RPMI7951 (cell line): ENCODE measurements at places on chromosomes 11 and 22. TPM values are rescaled to one million over a fixed set of nuclear protein-coding genes. Genes with fewer than 3 reads are reported as not detected.

- no peak for DNase-seq
Observed at GRCh38 chr11:3969613-3970012, 114.1 kb downstream of the STIM1 start.

GRCh38 chr11:33478111-33478573 lies 221.0 kb downstream of the HIPK3 start:
- DNase-seq: no peak

DNA sequence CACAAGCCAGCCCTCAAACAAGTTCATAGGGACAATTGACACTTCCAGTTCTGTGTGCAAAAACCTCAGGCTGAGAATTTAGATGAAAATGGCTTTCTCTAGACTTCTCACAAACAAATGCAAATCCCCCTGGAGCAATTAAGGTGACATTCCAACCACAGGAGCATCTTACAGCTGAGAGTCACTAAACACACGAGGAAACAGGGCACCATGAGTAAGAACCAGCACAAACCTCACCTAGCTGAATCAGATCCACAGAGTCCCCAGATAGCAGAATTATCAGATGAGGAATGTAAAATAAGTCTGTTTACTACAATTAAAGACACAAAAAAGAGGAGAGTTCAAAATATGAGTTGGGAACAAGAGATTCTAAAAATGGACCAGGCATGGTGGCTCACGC lies 51.5 kb downstream of the RTL6 start:
- DNase-seq: peak; percentile 6

GRCh38 chr11:73883856-73884255 lies 7.1 kb downstream of the PAAF1 start:
- no peak for DNase-seq

DNA sequence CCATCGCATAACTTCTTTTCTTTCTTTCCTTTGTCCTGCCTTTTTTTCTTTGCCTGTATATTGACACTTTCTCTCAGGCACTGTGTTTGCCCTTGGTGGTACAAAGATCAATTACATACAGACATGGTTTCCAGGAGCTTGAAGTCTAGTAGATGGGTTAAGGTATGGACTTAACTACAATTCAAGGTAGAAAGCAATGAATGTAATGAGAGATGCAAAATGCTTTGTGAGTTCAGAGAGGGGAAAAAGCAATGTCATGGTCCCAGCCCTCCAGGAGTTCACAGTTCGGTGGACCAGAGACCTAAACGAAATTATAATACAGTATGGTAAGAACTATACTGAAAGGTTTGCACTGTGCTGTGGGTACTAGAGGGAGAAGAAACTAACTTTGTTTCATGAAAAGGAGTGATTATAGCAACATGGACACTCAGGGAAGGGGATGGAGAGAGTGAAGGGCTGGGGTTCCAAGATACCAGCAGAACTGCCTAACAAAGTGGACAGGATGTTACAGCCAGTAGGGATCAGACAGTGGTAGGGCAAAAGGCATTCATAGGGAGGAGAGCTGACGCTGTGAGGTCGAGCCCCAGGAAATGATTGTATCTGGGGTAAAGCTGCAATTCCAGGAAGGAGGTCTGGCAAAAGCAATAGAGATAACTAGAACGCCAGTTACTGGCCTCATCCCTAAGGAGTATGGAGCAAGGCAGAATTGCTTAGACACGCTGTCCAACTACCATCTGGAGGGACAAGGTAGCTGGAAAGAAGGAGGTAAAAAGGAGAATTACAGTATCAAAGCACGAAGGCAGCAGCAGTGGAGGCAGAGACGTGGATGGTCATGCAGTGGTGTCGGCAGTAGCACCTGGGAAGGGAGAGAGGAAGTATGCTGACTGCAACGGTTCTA lies 158.3 kb upstream of the MTMR2 start:
- DNase-seq: no peak

GRCh38 chr11:86050196-86050709 lies 18.6 kb downstream of the PICALM start:
- no peak for DNase-seq

DNA sequence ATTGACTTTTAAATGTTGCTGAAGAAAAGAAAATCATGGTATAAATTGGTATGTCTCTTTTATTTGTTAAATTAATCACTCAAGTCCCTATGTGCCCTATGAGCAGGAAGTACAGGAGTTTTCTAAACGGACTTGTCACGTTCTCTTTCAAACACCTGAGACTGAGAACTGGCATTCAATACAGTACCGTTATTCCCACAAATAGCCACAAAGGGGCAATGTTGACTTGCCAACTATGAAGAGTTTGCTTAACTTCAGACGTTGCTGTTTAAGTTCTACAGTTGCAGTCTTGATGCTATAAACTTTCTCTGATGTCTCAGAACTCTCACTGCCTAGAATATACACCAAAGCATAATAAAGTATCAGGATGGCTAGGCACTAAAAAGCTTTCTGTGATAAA lies 7.6 kb downstream of the OR56A1 start:
- DNase-seq: peak; percentile 27

DNA sequence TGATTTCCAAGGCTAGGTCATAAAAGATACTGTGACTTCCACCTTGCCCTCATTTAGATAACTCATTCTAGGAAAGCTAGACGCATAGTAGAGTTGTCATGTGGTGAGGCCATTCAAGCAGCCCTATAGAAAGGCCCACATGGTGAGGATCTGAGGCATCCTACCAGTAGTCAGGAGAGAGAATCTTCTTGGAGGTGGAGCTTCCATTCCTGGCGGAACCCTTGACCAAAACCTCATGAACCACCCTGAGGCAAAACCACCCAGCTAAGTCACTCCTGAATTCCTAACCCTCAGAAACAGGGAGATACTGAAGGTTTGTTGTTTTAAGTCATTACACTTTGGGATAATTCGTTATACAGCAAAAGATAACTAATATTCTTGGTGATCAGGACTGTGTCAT lies 2.9 kb upstream of the HDHD5 start:
- DNase-seq: peak; percentile 71

DNA sequence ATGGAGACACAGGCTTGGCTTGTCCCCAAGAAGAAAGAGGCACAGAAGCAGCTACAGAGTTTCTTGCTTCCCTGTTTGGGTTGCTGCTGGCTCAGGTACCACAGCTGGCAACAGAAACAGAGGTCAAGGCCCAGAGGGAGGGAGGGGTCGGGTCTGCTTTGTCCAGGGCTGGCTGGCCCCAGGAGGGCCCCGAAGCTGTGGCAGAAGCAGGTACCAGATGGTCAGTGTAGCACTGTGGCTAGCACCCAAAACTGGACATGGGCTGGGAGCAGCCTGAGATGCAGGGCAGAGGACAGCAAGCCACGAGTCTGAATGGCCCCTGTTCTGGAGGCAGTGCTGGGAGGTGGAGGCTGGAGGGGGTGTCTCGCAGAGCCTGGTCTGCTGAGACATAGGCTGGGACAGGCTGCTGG lies 52.3 kb upstream of the CCDC188 start:
- DNase-seq: no peak

GRCh38 chr11:28849053-28849452 lies 740.9 kb downstream of the METTL15 start:
- DNase-seq: no peak

DNA sequence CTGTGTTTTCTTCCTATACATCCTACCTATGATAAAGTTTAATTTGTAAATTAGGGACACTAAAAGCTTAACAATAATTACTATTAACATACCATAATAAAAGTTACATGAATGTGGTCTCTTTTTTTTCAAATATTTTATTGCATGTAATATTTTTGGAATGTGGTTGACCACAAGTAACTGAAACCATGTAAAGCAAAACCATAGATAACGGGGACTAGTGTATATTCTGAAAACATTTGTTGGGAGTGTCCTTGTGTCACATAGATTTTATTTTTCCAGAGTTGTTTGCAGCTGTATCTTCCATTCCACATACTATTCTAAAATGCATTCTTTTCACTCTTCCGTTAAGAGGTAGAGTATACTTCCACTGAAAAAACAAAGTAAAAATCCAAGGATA lies 200.4 kb downstream of the KIF18A start:
- no peak for DNase-seq

DNA sequence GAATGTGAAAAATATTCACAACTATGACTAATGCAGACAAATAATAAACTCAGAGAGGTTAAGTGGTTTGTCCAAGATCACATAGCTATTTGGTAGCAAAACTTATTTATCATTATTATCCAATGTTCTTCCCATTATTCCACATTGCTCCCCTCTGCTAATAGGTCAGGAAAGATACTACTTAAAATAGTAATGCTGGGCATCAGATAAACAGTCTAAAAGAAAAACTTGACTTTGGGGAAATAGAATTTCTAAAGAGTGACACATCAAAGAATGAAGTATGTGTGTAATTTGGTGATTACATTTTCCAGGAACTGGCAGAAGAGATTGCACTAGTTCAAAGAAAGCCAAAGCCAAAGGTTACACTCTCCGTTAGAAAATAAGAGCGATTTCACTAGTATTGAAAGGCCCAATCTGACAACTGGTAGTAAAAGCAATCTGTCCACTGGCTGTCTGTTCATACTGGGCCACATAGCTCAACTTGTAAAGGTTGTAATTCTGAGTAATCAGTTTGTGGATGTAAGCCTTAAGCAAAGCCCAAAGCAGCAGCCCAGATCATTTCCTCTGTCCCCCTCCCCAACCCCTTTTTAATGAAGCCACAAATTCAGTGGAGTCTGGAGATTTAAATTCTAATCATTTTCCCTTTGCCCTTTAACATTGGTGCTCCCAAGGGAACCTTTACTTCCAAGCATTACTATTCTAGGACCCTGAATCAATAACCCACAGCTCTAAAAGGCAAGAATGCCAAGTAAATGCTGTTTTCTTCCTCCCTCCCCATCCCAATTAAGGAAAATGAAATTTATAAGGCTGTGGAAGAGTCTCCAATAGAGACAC lies 283.5 kb downstream of the TTC28 start:
- peak; percentile 20 for DNase-seq

- DNase-seq: no peak
Observed at GRCh38 chr11:76747915-76748860, 35.0 kb upstream of the TSKU start.

DNA sequence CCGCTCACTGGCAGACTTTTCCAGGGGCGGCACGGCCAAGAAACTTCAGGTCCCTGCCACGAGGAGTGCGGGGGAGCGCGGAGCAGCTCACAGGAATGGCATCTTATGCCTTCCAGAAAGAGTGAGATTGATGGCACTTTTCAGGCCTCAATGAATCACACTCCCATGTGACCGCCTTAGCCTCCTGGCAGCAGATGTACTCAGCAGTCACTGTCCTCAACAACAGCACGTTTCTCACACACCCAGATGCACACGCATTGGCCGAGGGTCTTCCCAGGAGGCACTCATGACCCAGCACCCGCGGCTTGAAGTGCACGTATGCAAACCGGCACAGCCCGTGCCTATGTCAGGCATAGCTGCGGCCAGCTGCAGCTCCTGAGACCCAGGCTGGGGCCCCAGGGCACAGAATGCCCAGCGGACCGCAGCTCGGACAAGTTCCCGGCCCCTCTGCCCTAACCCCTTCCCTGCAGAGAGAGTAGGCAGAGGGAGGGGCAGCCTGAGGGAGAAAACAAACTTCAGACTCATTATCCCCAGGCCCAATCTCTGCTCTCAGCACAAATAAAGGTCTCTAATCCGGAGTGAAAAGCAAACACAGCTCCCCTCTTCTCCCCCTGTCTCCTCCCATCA lies 48.3 kb downstream of the RPUSD4 start:
- peak; percentile 99 for DNase-seq

DNA sequence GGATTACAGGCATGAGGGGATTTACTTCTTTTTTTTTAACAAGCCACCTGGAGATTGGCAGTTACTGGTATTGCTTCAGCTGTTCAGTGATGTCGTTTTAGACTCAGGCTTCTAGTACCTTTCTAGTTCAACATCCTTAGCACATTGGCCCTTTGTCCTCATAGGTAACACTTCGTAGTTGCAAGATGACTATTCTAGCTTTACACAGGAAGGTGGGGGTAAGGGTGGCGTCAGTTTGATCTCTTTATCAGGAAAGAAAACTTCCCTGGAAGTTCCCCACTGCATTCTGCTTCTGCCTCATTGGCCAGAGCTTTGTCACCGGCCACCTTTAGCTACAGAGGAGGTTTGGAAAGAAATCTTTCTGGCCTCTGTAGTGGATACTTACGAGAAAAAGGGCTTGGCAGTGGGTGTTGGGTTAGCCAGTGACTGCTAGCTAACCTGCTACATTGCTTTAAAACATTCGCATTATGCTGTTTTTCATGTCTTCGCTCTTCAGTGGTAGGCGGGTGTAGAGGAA lies 40.7 kb downstream of the SFI1 start:
- no peak for DNase-seq

DNA sequence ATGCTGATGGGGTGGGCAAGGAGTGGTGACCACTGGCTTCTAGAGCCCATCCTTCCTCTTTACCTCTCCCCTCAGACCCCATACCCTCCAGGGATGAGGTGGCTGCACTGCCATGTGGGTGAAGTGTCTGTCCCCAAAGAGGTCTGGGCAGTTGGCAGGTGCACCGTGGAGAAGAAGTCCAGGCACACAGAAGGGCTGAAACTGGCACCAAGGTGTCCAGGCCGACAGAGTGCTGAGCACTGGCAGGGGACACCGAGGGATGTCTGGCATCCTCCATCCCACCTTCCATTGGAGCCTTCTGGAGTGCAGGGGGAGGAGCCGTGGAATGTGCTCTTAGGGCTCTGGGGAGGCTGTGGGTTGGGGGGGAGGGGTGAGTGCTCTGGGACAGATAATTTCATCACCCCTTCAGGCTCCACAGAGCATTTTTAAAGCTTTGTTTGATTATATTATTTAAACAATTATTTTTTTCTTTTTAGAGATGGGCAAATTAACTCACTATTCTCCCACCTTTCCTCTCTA lies 37.9 kb downstream of the PKNOX2 start:
- DNase-seq: no peak

DNA sequence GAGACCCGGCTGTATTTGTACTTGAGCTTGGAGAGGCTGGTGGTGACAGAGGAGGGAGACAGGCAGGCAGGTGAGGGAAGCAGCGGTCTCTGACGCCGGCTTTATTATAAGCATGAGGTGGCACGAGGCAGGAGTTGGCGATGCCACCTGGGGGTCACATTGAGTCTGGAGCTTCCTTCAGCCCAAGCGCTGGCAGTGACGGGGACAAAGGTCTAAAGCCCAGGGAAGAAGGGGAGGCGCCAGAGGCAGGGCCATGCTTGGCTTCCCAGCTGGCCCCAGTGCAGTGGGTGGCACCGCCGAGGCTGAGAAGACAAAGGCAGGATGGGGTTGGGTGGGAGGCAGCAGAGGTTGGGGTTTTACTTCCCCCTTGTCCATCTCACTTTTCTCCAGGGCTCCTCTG lies 4.5 kb downstream of the FXYD2 start:
- DNase-seq: no peak

The CDON gene
- total RNA-seq: 14.8 and 17.8 TPM in 2 replicates

The XKR3 gene
- not detected in 2 replicates for total RNA-seq

The RIMBP3B gene
- total RNA-seq: 0.20 TPM in 1 of 2 replicates, not detected in the other

The POU2AF1 gene
- total RNA-seq: not detected in 2 replicates

The MMP13 gene
- total RNA-seq: 0.12 TPM in 1 of 2 replicates, not detected in the other

The HOATZ gene
- total RNA-seq: not detected in 2 replicates

The PARVA gene
- total RNA-seq: 31.1 and 47.8 TPM in 2 replicates

The MAPK12 gene
- total RNA-seq: 6.7 and 13.2 TPM in 2 replicates

The TLCD5 gene
- total RNA-seq: 3.4 and 4.9 TPM in 2 replicates
